ENCODE measurements at places on chromosomes 11 and 22.
A peak's percentile ranks its signal among the peaks of the same experiment; 100 is the strongest.

DNA sequence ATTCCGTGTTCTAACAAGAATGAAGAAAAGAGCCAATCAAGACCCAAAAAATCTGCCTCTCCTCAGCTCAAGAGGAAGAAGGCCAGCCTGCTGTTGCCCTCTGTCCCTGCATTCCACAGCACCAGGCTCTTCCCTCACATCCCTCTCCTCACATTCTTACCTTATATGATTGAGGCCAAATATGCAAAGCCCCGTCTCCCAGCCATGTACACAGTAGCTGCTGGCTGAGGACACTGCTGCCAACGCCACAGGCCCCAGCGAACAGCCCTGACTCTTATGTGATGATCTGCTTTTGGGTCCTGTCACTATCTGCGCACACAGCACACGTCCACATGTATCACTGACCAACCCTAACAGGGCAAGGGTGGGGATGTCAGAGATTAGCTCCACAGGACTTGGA, 60.2 kb downstream of the MICAL3 start:
- DNase-seq, result no peak

- DNase-seq, result no peak
Observed at GRCh38 chr22:33315954-33316353, 257.8 kb upstream of the SYN3 start.

- no peak for DNase-seq
Observed at GRCh38 chr11:69657911-69658625, 17.1 kb downstream of the LTO1 start.

DNA sequence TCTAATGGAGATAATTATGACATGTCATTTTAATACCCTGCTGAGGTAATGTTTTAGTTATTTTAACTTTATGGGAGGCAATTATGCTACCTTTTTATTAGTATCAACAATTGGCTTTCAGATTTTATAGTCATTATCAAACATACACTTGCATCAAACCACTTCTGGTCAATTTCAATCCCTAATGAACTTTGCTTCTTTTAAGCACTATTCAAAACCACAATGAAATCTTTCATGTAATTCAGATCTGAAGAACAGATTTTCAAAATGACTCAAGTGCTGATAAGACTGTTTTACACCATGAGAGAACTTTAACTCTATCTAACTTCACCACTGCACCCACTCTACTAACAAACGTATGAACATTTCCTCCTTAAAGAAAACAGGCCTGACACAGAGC, 25.9 kb upstream of the CCDC34 start:
- no peak for DNase-seq

DNA sequence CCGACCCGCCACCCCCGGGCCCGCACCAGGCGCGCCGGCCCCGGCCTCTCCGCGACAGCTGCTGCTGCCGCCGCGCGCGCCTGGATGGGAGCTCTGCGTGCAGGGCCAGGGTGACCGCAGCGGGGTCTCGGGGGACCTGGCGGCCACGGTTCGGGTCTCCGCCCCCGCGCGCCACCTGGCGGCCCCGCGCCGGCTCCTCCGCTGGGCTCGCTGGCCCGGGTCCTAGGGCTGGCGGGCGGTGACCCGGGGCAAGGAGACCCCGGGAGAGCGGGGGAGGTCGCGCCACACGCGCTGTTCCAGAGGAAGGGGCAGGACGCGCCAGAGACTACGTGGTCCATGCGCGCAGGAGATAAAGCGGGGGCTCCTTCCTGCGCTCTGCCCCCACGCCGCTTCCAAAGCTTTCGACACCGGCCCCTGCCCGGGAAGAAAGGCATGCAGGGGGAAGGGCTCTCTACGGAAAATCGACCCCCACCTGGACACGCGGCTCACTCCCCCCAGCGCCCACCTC, 562 bp downstream of the SHANK2 start:
- DNase-seq, result no peak

- DNase-seq, result no peak
Observed at GRCh38 chr11:3123761-3124733, 41.1 kb downstream of the OSBPL5 start.

GRCh38 chr22:37179622-37180420, 8.2 kb downstream of the C1QTNF6 start:
- no peak for DNase-seq

DNA sequence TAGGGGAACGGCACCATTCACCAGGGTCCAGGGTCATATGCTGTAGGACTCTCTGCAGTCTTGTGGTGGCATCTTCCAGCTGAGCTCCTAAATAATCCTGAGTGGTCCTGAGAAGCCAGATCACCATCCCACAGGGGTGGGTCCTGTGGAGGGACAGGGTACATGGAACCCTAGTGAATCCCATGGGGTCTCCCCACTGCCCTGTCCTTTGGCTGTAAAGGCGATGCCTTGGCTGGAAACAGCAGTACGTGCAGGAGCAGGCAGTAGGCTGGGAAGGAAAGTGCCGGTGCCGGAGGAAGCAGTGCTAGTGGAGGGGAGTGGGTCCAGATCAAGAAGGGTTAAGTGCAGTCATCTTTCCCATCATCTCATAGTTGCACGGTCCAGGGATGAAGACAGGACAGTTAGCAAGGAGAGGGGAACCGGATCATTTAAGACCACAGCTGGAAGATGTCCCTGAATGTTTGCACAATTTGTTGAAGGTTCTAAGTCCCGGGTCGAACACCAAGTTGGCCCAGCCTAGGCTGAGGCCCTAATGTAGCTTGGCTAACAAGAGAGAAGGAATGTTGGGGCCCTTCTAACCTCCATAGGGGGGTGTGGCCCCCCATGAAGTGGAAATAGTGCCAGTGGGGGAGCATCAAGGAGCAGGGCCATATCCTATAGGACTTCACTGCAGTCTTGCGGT, 18.1 kb downstream of the TSPAN32 start:
- DNase-seq, result no peak

- DNase-seq, result no peak
Observed at GRCh38 chr11:13885083-13885482, 77.4 kb upstream of the SPON1 start.

GRCh38 chr22:47381240-47381639, 618.8 kb downstream of the TBC1D22A start:
- no peak for DNase-seq

DNA sequence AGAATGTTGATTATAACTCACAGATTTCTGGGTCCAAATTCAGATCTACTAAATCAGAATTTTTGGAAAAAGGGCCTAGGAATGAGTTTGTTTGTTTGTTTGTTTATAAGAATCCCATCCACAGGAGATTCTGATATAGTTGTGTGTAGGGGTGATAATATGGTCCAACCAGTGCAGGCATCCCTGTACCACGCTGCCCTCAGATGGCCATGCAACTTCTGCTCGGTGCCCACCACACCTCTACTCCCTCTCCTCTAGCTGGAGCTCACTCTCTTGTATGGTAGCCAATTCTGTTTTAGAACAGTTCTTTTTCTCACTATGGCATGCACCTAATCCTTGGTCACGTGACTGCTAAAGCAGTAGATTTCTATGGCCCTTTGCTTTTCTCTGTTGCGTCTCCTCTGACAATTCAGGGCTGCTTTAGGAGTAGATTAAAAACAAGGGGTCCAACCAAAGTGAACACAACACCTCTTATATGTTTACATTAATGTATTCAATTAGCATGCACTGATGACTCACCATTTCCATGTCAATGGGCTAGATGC, 103.3 kb upstream of the KCNA4 start:
- no peak for DNase-seq

DNA sequence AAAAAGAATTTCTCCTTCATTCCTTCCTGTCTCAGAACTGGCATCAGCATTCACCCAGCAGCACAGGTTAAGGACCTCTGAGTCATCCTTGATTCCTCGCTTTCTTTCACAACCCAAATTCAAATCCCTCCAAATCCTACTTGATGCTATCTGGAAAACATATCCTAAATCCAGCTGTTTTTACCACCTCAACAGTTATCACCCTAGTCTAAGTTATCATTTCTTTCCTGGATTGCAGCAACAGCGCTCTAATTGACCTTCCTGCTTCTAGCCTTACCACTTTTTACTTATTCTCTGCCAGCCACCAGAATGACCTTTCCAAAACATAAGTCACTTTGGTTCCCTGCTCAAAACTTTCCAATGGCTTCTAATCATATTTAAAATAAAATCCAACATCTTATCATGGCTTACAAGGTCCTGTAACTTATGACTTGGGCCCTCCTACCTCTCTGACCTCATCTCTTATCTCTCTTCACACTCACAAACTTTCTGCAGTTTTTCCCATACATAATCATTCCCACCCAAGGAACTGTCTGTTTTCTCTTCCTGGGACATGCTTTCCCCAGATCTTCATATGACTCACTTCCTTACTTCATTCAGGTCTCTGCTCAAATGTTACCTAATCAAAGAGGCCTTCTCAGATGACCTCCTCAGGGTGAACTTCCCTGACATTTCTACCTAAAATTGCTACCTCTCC, 119.4 kb downstream of the TTC28 start:
- DNase-seq, result no peak

- no peak for DNase-seq
Observed at GRCh38 chr11:71140206-71140919, 112.0 kb downstream of the SHANK2 start.

DNA sequence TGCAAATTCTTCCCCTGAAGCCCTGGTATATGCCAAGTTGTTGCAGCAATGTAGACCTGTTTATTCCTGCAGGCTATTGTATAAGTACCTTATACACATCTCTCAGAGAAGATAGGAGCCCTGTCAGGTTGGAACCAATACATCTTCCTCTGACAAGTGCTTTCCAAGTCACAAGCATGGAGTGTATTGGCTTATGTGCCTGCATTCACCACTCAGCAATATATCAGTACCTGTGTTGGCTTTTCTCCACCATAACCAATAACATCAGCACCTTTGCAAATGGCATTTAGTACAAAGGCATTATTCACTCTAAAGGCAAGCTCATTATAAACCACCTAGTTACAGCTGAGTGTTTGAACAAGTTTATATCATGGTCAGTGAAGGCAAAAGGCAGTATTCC, 611.7 kb upstream of the CNTN5 start:
- no peak for DNase-seq

- DNase-seq, result no peak
Observed at GRCh38 chr22:45799291-45799690, 127.7 kb downstream of the ATXN10 start.

GRCh38 chr22:46815132-46815531, 52.7 kb downstream of the TBC1D22A start:
- no peak for DNase-seq

DNA sequence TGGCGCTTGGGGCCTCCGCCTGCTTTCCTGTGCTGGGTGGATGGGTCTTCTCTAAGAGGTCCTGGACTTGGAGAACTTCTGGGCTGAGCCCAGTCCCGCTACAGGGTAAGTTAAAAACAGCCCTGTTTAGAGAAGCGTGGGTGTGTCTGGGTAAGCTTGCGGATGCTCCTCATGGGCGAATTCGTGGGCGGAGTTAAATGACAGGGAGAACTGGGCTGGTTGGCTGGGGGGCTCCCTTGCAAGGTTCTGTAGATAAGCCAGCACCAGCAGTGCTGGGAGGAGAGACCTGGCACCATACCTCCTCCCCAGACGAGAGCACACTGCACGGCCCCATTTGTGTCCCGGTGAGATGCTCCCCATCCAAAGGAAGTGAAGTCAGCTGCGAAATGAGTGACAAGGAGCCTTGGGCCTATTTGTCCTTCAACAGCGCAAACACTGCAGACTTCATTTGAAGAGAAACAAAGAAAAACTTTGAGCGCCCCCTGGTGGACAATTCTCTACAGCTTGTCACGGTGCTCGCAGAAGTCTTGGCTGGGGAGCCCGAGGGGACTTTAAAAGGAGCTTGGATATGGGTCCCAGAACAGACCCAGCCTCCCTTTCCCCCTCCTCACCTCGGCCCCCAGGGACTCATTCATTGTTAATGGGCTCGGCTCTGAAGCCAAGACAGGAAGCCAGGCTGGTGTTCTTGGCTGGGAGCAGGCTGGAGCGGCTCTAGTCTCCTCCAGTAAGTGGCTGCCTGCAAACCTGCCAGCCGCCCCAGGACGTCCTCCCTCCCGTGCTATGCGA, 39.5 kb downstream of the TP53I11 start:
- DNase-seq, result peak; percentile 69

- no peak for DNase-seq
Observed at GRCh38 chr22:22759371-22759770, 115.0 kb downstream of the GGTLC2 start.

- DNase-seq, result no peak
Observed at GRCh38 chr11:109680127-109680526, 258.1 kb downstream of the C11orf87 start.

DNA sequence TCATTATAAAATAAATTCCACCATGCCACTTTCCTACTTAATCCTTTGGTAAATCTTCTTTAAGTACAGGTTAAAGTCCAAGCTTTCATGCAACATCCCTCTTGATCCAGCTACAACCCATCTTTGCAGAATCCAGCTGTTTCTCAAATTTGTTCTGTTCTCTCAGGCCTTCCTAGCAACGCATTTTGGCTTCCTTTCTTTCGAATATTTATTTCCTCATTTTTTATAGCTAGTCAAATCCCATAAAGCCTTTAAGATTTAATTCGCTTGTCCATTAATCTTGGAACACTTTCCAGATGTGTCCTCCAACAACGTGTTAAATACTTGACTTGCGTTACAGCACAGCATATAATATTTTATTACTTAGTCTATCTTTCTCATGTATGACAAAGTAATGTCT, 600.1 kb upstream of the CHORDC1 start:
- DNase-seq, result no peak

DNA sequence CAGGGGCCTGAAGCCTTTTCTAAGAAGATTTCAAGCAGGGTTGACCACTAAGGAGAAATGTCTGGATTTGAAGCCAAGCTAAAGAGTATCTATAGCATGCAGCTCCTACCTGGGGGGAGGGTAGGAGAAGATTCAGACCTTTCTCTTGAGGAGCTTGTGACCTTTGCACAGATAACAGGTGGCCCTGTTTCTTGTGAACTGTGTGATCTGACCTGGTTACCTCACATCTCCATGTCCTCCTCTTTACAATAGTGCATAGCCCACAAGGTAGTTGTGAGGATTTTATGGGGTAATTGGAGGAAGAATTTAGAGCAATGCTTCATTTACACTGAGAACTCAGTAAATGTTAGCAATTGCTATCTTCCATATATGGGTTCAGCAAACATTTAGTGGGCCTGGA, 310.1 kb downstream of the TMEM135 start:
- no peak for DNase-seq

GRCh38 chr11:36450110-36450572, 59.9 kb downstream of the TRAF6 start:
- DNase-seq, result no peak

GRCh38 chr11:9293646-9294045, 20.7 kb downstream of the TMEM41B start:
- DNase-seq, result no peak

All from activated T-helper 1 cell treated with anti-CD3 and anti-CD28 coated beads, Interleukin-2, amount 50 U/mL, for 16 hours (primary cell).